GF-D8 (cell line): ENCODE measurements at places on chromosomes 12 and 14.

- no peak for DNase-seq
Observed at GRCh38 chr14:75470238-75470797, 42.5 kb downstream of the JDP2 start.

DNA sequence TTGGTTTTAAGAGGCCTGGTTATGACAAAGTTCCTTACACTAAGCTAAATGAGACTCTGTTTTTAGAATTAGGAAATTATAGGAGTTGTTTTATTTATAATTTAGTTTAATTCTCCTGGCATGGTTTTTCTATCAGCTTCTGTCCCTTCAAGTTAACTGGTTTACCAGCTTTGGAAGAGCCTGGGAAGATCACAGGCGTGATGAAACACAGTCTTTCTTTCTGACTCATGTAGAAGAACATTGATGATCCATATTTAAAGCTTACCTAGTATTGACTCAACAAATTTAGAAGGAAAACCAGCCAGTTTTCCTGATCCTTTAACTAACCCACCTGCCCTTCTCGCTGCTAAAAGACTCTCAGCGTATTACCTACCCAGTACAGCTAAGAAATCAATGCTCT is 155.2 kb downstream of the TGFB3 start:
- no peak for DNase-seq

GRCh38 chr14:25132732-25133422 is 82.9 kb upstream of the STXBP6 start:
- no peak for DNase-seq

- no peak for DNase-seq
Observed at GRCh38 chr12:27289414-27289813, 43.2 kb upstream of the BMAL2 start.

DNA sequence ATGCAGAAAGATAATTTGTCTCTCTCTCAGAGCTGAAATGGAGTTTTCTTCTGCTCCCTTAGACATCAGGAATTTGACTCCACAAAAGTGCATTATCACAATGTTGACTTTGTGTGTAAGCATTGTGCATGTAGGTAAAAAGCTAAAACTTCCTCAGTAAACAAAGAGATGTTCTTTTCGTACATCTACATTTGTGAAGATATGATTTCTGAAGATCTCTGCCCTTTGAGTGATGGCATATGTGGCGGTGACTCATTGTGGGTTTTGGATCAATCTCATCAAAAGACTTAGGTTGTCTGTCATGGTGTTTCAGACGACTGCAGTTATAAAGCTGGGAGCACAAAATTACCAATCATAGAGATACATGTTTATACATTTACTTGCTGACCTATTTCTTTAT is 411.4 kb upstream of the LMO3 start:
- no peak for DNase-seq

GRCh38 chr14:71487941-71488340 is 444.3 kb upstream of the RGS6 start:
- no peak for DNase-seq

DNA sequence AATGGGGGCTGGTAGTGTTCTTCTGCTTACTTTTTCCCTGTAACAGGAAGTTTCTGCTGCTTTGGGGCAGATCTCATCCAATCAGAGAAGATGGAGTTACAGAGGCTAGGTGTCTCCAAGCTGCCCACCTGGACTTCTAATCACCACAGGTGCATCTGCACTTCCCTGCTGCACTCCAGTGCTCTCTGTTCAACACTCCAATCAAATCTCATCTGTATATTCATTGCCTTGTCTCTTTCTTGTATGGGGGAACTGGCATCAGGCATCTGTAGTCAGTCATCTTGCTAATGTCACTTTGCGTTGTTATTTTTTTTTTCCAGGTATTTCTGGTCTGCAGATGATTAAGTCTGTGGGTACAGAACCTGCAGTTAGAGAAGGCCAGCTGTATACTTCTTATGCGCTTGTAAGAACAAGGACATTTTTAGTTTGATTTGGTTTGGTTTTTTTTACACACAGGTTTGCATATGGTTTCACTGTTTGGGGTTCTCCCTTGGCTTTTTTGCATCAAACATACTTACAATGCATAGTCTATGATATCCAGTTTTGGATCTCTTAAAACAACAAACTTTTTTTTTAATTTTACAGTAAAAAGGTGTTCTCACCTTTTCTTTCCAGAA is 116.0 kb downstream of the METTL25 start:
- DNase-seq = no peak

GRCh38 chr12:4701395-4702190 is 18.6 kb upstream of the GALNT8 start:
- DNase-seq = no peak

DNA sequence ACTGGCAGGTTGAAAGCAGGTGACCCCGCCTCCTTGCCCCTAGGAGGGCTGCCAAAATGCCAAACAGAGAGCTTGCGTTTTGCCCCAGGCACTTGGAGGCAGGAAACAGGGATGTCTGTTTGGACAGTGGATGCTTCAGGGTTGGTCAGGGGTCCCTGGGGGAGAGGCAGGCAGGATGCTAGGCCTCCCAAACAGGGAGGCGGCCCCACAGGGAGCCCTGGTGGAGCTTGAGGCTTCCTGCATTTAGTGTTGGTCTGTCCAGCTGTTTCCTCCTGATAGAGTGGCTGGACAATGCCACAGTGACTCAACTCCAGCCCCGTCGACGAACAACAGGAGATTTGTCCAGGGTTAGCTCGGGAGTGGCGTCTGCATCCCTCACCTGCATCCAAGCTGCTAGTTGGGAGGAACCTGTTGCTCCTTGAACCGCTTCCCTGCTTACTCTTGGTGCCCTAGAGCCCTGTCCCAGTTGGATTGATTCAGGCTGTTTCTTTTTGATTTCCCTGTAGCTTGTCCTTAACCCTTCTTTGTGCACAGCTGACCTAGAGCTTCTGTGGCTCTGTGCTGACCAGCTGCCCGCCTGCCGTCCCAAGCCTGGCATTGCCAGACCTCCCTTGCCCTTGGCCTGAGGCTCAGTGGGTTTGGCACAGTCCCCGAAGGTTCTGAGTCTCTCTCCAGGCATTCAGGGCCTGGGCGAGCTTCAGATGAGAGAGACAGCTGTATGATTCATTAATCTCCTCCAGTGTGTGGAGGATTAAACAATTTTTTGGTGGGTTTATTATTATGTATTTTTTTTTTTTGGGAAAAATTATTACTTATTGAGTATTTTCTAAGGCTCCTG is 45.9 kb downstream of the TSPAN9 start:
- DNase-seq = no peak

GRCh38 chr14:93316716-93317115 is 16.1 kb downstream of the BTBD7 start:
- DNase-seq = no peak

GRCh38 chr12:69916544-69917235 is 91.7 kb downstream of the MYRFL start:
- DNase-seq = no peak

DNA sequence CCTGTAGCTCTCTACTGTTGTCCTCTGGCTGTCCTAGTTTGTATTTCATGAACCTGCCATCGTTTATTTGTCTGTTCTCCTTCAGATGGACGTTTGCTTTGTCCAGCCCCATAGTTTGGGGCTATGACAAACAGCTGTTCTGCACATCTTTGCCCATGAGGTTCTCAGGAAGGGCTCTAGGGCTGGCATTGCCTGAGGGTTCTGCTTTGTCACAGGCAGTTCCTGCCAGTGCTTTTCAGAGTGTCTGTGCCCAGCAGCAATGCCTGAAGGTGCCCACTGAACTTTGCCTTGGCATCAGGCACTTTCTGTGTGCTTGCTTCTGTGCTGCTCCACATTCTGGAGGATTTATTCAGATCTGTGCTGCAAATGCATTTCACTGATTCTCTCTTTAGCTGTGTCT is 361.3 kb downstream of the TMEM121 start:
- DNase-seq = no peak

GRCh38 chr14:74574090-74574433 is 38.0 kb downstream of the LTBP2 start:
- DNase-seq = no peak

- no peak for DNase-seq
Observed at GRCh38 chr12:3580094-3580749, 89.2 kb downstream of the PRMT8 start.

- DNase-seq = no peak
Observed at GRCh38 chr12:12718853-12719252, 1.7 kb downstream of the CDKN1B start.

- no peak for DNase-seq
Observed at GRCh38 chr12:47190905-47191304, 111.1 kb upstream of the AMIGO2 start.

GRCh38 chr12:106173442-106173841 is 34.7 kb upstream of the NUAK1 start:
- no peak for DNase-seq

DNA sequence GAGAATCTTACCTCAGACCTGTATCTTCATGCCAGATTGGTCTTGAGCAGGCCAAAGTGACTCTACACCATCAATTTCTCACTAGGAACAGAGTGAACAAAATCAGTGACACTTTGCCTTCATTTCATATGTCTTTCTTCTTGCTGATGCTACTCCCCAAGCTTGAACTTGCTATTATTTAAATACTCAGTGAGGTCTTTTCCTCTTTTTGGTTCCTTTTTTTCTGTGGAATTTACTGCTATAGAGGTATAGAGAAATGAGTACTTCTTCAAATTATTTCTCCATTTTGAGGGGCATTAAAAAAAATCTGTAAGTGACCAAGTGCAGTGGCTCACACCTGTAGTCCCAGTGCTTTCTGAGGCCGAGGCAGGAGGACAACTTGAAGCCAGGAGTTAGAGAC is at the start of gene GPR33:
GPR33 (minus strand) TSS at position 154 of the 400 bp plus-strand sequence. CDS start 4,074 bp downstream, outside the sequence.
- DNase-seq = no peak

- DNase-seq = no peak
Observed at GRCh38 chr12:50563434-50563787, 58.6 kb downstream of the DIP2B start.

DNA sequence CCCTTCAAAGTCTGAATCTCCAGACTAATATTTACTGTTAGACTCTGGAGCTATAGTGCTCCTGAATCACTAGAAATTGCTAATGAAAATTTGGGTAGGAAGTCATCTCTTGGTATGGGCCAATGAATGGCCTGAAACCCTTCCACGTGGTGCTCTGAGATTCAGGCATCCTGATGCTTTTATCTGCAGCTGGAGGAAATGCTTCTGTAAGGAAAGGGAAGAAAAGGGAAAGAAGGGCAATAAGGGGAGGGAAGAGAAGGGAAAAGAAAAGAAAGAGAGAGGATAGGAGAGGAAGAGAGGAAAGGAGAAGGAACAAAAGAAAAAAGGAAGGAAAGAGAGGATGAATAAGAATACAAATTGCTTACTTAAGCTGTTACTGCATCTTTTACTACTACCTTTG is 182.3 kb downstream of the GRIP1 start:
- DNase-seq = no peak

GRCh38 chr12:109432842-109433304 is 44.2 kb downstream of the KCTD10 start:
- peak; percentile 45 for DNase-seq

- no peak for DNase-seq
Observed at GRCh38 chr12:106030210-106031071, 108.3 kb downstream of the NUAK1 start.

DNA sequence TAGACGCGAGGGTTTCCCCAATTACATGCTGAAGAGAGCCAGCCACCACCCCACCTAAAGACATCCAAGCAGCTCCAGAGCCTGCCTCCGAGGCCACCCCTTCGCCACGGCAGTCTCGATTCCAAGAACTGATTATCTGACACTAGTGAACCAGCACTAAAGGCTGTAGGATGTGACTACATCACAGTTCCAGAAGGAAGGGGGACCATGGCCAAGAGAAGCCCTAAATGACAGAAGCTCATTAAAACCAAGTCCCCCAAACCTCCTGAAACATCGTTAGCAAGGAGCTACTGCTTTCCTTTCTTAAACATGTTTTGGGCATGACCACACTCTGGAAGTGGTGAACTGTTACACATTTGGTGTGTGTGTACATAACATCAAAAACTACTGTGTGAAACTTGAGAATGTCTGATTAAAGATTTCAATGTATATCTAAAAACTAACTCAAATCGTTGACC is 88.2 kb downstream of the DUSP16 start:
- DNase-seq = no peak

DNA sequence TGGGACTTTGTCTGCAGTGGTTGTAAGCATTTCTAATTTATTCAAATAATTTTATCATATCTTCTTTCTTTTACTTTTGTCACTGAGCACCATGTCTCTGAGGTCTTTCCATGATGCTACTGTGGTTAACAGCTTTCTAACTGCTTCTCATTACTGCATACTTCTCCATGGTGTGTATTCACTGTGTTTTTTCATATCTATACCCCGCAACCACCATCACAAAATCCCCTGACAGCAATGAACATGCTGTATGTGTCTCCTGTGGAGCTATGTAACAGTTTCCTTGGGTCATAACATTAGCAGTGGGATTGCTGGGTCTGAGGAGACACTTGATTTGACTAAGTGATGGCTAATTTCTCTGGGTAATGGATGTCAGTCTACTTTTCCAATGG is 29.2 kb upstream of the CHST11 start:
- no peak for DNase-seq

- DNase-seq = no peak
Observed at GRCh38 chr14:81363746-81364378, 36.3 kb downstream of the STON2 start.

DNA sequence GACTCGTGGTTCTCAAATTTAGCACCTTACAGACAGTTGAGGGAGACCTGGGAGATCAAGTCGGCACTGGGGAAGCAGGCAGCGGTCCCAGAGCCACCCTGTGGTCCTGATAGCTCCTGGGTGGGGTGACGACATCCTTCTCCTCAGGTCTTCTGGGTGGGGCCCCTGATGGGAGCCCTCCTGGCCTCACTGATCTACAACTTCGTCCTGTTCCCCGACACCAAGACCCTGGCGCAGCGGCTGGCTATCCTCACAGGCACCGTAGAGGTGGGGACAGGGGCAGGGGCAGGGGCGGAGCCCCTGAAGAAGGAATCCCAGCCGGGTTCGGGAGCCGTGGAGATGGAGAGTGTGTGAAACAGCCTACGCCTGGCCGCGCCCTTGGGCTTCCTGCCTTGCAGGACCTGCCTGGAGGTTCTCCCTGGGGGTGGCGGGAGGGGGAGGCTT is 2.6 kb downstream of the AQP6 start:
- DNase-seq = no peak

- no peak for DNase-seq
Observed at GRCh38 chr14:94123868-94124267, 5.5 kb downstream of the IFI27L2 start.

DNA sequence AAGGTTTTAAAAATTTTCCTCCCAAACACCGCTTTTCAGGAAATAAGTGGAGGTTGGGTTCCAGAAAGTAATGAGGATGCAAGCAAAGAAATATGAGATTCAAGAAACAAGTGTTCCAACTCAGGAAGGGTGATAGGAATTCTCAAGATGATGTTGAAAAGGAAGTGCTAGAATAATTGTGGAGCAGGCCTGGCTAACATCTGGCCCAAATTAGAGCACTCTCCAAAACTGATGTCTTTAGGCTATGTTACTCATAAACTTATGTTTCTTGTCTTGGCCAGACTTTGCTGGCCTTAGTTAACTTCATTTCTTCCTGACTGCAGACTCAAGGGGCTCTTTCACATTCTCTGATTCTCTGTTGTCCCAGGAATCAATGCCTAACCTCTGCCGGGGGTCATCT is 116.3 kb downstream of the TMTC3 start:
- DNase-seq = no peak

- no peak for DNase-seq
Observed at GRCh38 chr12:107759410-107759809, 1.5 kb downstream of the PRDM4 start.

- no peak for DNase-seq
Observed at GRCh38 chr14:101040538-101041442, 137.3 kb upstream of the RTL1 start.
